Caudate nucleus (tissue), 63 donors: ENCODE measurements at places on chromosomes 13 and 19.

GRCh38 chr19:36120984-36121358 lies 5.7 kb downstream of the TBCB start:
- no peak for DNase-seq

DNA sequence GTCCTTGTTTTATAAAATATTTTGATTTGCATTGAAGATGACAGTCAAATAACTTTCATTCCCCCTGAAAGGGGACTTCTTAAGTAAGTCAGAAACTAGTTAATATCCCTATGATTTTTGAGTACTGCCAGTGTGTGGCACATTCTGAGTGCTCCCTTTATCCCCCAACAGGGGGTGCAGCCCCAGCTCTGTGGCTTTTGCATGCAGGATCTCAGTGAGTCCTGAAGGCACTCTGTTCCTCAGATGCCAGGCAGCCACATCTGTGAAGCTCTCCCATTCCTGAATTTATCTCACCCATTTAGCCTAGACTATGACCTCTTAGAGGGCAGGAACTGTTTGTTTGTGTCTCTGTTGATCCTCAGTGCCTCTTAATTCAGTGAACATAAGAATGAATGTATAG lies 123.1 kb downstream of the CDK8 start:
- DNase-seq = no peak

DNA sequence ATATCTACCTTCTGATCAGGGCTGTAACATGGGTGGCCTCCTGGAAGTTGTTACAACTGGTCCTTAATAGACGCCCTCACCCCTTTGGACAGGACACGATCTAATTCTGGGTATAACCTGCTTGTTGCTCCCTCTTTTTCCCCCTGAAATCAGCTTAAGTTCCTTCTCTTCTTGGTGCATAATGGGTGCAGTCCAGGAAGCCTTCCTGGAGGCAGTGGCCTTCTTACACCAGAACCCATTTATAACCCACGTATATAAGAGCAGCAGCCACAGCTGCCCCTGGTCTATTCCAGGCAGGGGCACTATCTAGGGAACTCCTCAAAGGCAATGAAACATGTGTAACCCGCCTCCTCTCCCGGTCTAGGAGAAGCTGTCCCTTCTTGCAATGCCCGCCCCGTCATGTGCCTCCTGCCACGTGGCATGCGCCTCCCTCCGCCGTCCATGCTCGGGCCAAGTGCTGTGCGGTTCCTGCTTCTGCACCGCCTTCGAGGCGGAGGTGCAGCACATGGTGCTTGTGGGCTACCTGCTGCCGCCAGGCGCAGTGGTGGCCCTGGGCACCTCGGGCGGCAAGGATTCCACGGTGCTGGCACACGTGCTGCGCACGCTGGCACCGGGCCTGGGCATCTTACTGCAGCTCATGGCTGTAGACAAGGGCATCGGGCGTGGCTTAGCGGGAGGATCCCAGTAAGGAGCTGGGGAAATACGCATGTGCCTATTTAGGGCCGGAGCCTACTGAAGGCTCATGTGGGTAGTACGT lies 27.3 kb downstream of the ZNF175 start:
- no peak for DNase-seq

GRCh38 chr19:34669305-34669704 lies 7.7 kb downstream of the SCGB2B2 start:
- no peak for DNase-seq

- no peak for DNase-seq
These were observed 566 bp upstream of the OPA3 start for GRCh38 chr19:45585158-45585577.

DNA sequence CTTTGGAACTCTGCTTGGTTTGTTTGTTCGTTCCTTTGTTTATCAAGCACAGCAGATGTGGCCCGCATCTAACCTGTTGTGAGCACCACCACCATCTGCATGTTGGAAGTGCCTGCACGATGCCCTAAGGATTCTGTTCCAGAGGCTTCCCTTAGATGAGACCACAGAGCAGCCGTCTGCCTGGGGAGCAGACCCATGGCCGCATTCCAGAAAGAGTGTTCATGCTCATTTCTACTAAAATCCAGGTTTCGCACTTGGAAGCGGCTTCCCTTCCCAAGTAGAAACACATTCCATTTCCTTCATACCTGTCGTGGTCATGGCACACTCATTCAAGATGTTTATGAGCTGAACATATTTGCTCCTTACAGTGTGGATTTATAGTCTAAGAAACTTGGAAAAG lies 27.2 kb downstream of the COL4A2 start:
- DNase-seq = no peak

DNA sequence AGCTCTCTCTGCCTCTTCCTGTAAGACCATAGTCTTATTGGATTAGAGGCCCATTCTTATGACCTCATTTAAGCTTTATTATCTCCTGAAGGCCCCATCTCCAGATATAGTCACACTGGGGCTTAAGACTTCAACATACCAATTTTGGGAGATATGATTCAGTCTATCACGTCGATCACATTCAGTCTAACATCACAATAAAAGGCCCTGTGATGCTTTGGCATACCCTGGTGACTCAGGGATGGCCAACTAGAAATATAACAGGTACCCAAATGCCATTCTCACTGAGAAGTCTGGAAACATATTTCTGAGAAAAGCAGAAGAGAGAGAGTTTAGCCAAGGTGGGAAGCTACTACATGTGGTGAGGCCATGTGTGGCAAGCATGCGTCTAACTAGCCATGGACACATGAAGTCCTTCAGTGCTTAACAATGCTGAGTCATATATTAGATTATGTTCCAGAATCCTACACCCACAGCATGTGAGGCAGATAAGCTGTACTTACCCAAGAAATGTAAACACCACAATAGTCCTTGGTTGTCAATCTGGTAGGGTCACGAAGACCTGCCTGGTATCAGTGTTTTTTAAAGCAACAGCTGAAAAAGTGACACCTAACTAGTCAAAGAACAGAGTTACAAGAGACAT lies 485.1 kb downstream of the FOXO1 start:
- no peak for DNase-seq

- DNase-seq = no peak
These were observed 76.2 kb upstream of the IRS2 start for GRCh38 chr13:109862627-109863026.

DNA sequence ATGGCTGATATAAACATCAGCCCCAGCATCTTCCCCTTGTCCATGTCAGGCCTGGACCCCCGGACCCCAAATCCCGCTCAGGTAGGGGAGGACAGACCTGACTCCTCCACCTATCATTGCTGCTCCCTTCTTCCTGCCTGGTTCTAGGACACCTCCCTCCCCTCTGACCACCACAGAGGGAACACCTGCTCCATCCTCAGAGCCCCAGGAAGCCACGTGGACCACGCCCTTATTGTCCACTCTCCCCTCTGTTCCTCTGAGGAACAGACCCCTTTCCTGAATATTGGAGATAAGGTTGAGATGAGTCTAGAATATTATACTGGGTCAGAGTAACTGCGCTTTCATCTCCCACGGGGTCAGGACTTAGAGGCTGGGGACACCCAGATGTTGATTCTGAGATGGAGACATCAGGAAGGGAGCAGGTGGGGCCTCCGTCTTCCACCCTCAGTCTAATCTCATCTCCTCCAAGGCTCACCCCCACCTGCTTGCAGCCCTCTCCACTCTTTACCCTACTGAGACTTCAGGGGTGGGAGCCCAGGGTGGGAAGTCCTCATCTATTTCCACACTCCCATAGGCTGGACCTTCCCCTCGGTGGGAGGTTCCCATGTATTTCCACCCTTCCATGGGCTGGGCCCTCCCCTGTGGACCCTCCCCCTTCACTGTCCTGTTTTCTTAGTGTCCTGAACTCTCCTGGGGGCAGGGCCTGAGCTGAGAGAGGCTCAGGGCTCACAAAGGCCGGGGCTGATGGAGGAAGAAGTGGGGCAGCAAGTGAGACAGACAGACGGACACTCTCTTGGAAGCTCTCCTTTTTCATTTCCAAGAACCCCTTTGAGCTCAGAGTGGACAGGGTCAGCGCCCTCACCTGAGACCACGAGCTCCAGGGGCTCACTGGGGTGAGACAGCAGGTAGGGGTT lies 2.7 kb downstream of the LILRA4 start:
- no peak for DNase-seq

GRCh38 chr19:2977746-2978138 lies 378 bp downstream of the TLE6 start:
- no peak for DNase-seq

GRCh38 chr19:39539165-39539517 lies 820 bp downstream of the EID2 start:
- DNase-seq = no peak

DNA sequence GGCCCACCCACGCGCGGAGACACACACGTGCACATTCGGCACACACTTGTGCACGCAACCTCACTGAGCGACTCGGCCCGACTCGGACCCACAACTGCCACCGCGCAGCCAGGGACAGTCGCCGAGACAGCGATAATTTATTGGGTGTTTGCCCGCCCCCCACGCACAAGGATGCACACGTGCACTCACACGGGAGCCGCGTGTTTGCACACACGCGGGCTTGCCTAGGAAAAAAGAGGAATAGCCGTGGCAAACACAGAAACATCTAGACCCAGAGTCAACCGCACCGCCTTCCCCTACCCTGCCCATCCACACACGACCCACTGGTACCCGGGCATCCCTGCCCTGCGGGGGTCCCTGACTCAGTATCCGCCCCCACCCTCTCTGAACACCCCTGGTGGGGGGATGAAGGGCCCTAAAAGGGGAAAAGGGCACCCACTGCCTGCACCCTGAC lies 1.1 kb upstream of the SSBP4 start:
- DNase-seq = no peak

DNA sequence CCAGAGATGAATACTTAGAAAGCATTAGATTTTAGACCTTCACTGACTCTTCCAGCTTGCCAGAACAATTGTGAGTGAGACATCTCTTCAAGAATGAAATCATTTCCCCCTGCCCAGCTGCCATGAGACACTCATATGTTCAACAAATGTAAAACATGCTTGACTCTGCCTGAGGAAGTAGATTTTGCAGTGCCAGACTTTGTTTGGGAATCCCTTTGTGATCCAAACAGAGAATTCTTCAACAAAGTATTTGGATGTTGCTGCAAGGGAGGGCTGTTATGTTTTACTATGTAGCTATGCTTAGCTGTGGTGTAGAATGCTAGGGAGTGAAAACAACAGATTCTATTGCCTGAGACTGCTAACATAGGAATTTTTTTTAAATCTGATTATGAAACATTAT lies 416.4 kb downstream of the DCT start:
- DNase-seq = no peak

DNA sequence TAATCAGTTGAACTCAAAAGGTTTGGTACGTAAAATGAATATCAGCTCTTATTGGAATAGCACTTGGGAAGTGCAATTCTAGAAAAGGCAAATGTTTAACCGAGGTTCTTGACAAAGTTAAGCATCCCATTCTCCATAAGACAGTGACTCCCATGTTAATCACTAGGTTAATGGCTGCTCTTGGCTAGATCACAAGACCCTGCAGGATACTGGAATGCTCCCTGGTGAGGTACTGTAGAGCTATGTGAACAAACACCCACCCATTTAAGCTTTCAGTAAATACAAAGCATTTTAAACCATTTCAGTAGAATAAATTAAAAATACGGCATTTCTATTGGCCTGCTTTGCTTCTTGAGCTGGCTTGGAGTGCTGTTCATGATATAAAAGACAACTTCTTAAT lies 56.5 kb downstream of the TDRD3 start:
- DNase-seq = no peak

DNA sequence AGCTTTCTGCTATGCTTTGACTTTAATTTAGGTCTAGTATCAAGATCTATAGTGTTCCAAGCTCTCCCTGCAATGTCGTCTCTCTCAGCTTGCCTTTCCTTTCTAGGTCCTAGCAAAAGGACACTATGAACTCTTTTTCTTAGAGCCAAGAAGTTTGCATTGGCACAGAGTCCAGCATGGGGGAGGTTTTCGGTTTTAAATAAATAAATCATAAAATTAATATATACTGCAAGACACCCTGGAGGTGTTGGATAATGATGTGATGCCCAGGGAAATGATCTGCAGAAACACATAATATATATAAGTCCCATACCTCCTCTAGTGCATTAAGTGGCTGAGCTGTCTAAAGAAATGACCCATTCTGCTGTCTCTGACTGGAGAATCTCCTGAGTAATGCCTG lies 316.4 kb upstream of the MAB21L1 start:
- DNase-seq = no peak

GRCh38 chr19:48928164-48929025 lies 5.1 kb upstream of the DHDH start:
- no peak for DNase-seq

DNA sequence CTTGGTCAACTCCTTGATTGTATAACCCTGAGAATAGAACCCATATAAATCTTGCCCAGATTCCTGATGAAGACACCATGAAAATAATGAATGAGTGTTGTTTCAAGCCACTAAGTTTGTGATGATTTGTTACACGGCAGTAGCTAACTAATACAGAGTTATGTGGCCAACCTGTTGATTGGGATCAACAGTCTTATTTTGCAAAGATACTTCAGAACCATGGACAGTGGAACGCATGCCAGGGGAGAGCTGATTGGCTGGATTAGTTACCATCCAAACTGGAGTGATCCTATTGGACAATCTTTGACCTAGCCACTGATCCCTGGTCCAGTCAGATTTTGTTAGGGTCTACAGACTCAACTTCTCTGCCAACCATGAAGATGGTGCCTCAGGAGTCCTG lies 26.6 kb downstream of the CD70 start:
- no peak for DNase-seq

- DNase-seq = no peak
These were observed 832.3 kb downstream of the PCDH17 start for GRCh38 chr13:58463841-58464240.

DNA sequence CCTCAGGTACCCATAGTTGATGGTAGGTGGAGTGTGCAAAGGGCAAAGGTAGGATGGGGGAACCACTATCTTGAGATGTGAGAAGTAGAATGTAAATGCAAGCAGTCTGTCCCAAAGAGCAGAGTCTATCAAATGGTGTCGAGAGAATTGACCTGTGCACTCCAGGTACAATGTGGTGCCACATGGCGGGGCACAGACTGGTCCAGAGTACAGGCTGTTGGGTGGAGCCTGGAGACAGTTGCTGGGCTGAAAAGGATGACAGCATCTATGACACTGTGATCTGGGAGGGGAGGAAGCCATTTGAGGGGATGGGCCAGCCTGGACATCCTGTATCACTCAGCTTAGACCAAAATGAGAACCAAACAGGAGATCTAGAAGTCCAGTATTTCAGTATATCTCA lies 180.6 kb downstream of the ABCC4 start:
- DNase-seq = no peak

- no peak for DNase-seq
These were observed 6.7 kb downstream of the POU2F2 start for GRCh38 chr19:42125536-42125935.

DNA sequence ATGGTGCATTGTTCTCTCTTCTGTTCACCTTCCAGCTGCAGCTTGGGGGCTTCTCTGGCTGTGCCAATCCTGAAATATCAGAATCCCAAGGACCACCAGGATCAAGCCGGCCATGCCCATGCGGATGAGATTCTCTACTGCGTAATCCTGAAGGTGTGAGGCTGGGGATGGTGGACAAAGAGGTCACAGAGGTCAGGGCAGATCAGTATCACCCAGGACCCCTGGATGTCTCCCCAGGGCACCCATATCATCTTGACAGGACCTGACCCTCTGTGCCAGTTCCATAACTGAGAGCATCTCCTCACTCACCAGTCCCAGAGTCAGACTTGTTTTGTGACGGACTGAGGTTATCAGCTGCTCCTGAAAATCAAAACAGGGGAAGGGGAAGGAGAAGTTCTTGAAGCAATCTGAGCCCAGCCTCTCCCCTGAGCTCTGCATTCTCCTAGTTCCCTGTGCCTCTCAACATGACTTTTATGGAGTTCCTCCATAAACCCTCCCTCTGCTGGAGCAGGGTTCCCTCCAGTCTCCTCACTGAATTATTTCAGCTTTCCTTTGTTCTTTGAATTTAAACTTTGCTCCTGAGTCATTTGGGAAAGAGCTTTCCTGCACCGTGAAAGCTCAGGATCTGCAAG lies 5.5 kb downstream of the LILRA5 start:
- no peak for DNase-seq
